ENCODE measurements at places on chromosomes 5 and 9.

DNA sequence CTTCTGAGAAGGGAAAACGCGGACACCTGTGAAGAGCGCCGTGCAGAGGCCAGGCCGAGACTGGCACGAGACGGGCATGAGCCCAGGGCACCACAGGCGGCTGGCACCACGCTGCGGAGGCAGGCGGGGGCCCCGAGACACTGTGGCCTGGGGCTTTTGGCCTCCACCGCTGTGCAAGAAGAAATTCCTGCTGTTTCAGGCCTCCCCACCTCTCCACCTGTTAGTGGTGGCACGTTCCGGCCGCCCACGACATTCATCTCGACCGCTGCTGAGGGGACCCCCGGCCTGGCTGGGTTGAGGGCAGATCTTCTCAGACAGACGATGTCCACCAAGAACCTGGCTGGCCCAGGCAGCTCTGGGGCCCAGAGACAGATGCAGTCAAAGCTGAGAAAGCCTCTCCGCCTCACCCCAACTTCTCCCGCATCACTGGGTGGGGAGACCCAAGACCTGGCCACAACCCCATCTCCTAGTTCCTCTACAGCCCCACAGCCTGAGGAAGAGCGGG, 11.5 kb downstream of the NACC2 start:
- no peak for DNase-seq

GRCh38 chr9:86827893-86828292, 119.4 kb downstream of the GAS1 start:
- no peak for DNase-seq

DNA sequence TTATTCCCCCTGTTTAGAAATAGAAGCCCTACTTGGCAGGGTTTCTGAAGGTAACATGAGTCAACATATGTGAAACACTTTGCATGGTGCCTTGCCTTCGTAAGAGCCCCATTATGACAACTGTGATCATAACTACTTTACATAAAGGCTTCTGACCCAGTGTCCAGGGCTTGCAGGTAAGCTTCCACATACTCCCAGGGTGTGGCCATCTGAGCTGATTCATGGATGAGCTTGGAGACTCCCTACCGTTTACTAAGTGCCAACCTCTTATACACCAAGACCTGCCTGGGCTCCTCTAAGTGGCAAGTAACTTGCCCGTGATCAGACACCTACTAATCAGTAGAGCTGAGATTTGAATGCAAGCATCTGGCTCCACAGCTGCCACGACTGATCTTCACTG, 62.8 kb upstream of the C5orf58 start:
- DNase-seq = no peak

DNA sequence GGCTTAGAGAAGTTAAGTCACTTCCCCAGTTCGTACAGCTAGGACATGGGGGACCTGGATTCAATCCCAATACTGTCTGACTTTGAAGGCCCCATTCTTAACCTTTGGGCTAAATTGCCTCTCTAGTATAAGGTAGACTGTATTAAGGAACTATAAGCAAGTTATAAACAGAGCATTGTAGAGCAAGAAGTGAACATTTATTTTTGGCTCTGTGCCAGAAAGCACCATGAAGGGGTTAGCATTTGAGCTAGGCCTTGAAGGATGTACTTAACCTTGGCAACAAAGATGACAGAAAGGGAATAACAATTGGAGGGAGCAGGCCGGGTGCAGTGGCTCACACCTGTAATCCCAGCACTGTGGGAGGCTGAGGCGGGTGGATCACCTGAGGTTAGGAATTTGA, 32.8 kb downstream of the GALNT10 start:
- no peak for DNase-seq

DNA sequence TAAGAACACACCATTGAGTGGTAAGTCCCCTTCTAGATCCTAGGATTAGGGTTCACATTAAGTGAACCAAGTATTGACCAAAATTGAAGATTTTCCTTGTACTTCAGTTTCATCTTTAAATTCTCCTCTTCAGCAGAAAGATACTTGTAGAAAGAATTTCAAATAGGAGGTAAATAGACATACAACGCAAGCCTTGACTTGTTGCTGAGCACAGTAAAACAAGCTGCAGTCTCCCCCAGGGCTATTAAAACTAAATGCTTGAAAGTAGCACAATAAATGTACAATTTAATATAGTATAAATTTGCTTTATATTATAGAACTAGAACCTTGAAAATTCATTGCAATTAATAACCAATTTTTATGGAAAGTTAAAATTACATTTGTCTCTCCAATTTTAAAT, 170.1 kb upstream of the TARS1 start:
- DNase-seq = no peak

Data from fibroblast of skin of scalp (primary cell).